NK-92 treated with Interleukin-12 subunit alpha and Interleukin-12 subunit beta, amount 100 ng/mL, for 24 hours (cell line): ENCODE measurements at places on chromosomes 4 and X.

- DNase-seq, result no peak
Observed at GRCh38 chr4:8783736-8784135, 87.9 kb downstream of the HMX1 start.

GRCh38 chrX:70826715-70827114, 81.8 kb downstream of the TEX11 start:
- DNase-seq, result no peak

DNA sequence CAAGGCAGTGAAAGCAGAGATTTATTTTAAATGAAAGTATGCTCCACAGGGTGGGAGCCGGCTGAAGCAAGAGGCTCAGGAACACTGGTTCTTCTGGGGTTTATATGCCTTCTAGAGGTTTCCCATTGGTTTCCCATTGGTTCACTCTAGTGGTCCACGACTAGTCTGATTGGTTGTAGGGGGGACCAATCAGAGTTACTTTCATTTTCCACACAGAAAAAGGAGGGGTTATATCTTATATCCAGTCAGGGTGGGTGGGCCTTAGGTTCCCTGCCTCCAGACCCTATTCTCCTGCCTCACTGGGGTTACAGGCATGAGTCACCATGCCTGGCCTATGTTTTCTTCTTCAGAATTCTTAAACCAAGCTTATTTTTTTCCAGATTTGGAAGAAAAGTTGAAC, 101.6 kb downstream of the KLHL8 start:
- DNase-seq, result no peak

DNA sequence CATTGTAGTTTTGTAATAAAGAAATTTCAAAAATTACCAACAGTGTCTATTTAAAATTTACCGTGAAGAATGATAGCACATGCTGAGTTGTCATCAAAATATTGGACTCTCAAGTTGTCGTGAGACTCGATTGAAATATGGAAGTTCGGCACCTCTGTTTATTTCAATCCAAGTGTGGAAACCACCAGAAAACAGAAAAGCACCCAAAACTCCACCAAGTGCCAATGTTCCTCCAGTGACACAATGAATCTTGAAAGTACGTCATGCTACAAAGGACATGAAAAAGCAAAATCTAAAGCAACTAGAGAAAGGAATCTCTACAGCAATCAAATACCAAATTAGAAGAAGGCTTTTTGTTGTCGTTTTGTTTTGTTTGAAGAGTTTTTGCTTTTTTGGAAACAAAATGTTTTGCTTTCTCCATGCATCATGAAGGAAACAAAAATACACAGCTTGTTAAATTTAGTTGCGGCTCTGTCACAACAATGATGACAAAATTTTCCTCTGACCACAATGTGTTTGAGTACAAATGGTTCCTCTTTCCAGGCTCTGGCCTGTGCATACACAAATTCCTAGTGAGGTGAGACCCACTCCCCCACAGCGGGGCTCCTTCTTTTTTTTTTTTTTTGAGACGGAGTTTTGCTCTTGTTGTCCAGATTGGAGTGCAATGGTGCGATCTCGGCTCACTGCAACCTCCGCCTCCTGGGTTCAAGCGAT, 9.6 kb upstream of the IL13RA1 start:
- no peak for DNase-seq

DNA sequence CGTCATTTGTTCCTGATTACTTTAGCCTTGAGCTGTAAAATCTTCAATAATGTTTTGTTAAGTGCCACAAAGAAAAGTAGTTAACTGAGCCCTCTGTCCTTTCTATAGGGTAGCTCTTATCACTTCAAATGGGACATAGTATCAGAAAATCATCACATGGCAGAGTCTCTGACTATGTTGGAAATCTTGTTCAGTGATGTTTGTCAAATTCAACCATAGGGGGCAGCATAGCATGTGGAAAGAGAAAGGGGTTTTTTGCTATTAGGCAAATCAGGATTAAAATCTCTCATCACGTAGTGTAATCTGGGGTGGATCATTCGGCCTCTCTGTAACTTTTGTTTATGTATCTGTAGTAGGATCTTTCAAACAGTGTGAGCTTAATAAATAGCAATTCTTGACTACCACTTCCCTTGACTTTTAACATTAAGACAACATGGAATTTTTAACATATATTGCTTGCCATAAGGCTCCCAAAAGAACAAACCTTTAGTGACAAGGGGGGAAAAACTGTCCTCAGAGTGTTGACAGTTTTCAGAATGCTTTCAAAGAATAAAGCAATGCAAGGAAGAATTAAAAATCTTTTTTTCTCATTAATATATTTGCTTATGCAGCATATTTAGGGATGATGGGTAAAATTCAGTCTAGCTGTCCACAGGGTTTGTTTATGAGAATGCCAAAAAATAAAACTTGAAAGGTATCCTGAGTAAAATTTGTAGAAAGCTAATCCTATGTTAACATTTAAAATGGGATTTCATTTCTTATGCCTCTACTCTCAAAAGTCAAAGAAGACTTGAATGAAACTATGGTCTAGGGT, 127.2 kb downstream of the FBXW7 start:
- no peak for DNase-seq

DNA sequence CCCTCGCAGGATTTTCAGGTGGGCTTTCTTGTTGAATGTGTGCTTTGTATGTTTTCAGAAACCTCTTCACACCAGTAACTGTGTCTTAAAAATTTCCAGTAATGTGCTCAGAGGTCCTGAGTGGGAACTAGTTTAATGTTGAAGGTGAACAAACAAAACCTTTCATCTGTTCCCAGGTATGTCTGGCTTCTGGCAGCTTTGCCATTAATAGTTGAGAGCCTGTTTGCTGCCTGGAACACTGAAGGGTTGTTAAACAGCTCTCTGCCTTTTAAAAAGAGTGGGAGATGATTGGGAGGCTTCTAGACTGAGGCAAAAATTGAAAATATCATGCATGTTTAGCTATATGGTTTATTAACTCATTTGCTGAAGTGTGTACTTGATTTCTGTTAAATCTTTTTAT, 161.2 kb upstream of the AGTR2 start:
- DNase-seq, result no peak

DNA sequence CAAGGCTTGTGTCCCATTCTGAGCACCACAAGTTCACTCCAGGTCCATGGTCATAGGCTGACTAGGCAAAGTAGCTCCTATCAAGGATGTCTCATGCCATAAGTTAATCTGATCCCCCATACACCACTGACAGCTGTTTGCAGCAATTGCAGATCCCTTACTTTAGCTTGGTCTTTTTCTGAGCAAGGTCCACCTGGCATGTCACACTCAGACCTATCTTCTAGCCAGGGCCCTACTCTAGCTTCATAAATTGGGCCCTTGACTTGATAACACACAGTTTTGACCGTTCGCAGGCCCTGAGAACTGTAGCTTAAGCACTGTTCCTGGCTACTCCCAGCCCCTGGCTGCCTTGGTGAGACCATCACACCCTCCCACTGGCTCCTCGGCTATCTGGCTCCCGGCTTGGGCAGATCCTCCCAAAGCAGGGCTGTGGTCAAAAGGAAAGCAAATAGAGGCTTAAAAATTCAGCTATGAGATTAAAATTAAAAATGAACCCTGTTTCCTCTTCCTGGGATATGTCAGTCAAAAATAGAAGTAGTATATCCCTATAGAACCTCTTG, 427.4 kb downstream of the RAB28 start:
- DNase-seq, result no peak
